Urinary bladder (tissue), 4 donors: ENCODE measurements at places on chromosomes 12 and 14. TPM values are rescaled to one million over a fixed set of nuclear protein-coding genes. Genes with fewer than 3 reads are reported as not detected.

- no peak for DNase-seq
Measured at GRCh38 chr12:18323159-18323558, 61.8 kb downstream of the PIK3C2G start.

- DNase-seq, result no peak
Measured at GRCh38 chr14:44896275-44897040, 65.3 kb downstream of the KLHL28 start.

DNA sequence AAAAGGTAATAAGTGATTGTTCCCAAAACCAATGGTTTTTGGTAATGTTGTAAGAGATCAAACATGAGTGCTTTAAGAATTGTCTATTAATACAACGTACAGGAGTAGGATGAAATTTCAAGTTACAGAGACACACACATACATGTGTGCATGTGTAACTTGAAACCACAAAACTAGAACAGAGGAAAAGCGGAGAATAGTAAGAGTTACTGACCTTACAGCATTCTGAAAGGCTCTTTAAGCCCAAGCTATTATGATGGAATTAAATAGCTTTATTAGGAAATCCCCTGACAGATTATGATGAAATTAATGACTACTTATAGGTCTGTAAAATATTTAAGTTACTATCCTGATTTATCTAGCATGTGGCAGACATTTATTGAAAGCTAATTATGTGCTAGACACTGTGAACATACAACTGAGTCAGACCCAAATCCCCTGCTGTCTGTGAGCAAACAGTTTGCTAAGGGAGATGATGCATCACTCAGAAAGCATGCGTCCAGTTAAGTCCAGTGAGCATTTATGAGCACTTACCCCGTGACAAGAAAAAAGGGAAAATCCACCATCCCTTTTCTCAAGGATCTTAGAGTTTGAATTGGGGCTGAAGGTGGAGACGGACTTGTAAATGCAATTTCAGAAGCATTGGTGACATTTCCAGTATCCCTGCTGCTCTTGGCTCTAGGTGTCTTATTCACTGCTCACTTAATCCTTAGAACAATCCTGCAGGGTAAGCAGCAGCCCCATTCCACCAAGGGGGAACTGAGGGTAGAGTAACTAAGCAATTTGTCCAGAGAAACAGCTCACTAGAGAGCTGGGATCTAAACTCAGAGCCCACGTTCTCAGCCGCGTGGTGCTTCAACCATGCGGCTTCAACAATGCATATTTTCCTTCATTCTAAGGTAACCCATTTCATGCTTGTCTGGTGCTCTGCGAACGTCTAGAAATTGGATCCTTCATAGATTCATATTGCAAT lies 117.4 kb downstream of the EML1 start:
- no peak for DNase-seq

- DNase-seq, result no peak
Measured at GRCh38 chr12:3134126-3134525, 56.9 kb downstream of the TSPAN9 start.

DNA sequence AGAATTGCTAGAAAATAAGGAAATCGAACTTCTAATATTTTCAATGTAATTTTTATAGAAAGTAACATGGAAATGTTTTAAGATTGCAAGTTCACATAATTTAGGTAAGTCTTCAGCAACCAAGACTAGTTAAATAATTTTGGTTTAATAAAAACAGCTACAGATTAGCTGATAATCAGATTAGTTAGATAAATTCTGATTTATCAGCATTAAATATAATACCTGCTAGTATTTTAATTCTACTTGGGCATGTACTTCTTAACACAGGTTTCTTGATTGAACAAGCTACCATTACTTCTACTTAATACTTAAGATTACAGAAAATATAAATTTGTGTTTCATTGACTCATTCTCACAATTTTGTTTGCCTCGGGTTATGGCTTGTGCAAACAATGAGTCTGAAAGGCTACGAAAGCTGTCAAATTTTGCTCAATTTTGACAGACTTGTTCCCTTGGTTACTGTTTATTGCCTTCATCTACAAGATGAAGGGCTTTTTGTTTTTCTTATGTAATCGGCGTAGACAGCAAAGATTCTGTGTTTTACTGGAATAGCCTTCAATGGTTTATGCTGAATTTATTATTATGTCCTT lies 116.1 kb upstream of the NUDT4 start:
- no peak for DNase-seq

DNA sequence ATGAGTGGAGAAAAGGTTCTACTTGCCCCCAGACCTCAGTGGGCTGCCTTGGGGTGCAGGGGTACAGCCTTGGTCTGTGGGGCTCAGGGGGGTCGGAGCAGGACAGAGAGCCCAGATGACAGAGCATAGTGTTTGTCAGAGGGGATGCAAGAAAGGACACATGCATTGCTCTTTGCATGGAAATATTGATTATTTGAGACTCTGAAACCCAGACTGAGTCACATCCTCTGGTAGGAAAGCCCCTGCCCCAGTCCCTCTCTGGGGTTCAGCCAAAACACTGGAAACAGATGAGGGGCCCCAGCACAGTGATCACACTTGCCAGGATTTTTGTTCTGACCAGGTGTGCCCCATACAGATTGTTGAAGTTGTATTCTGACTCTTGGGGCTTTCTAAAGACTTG lies 1094.4 kb downstream of the BCL11B start:
- DNase-seq, result no peak

DNA sequence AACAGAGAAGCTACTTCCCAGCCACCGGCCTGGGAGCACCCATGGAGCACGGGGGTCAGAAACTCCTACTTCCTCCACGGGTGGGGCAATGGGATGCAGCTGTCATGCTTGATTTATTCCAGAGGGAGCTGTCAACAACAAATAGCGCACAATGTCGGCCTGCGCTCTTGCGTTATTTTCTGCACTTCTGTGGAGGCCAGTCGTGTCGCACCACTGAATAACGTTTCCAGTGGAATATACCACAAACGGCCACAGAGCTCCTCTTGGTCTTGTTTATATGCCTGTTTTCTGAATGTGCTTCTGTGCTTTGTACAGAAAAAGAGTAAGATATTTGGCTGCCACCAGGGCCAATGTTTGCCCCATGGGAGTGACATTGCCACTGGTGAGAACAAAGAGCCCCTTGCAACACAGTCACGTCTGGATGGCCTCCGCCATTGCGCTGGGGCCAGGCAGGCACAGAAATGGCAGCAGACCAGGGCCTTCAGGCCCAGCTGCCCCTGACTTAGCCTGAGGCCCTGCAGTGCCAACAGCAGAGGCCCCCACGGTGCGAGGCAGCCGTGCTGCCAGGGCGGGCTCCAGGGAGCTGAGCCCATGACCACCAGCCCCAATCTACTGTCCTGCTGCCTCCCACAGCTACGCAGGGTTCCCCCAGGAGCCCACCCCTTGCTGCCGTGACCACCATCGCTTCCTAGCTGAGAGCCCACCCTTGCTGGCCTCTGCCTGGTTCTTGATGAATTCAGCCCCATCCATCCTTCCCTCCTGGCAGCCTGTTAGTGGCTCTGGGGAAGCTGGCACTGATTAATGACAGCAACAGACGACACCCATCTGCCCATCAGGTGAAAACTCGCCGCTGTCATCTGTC lies 28.9 kb upstream of the TMEM179 start:
- no peak for DNase-seq

GRCh38 chr12:95443459-95443858 lies 30.5 kb upstream of the METAP2 start:
- DNase-seq, result no peak

GRCh38 chr14:54322246-54322645 lies 74.6 kb upstream of the CDKN3 start:
- no peak for DNase-seq

DNA sequence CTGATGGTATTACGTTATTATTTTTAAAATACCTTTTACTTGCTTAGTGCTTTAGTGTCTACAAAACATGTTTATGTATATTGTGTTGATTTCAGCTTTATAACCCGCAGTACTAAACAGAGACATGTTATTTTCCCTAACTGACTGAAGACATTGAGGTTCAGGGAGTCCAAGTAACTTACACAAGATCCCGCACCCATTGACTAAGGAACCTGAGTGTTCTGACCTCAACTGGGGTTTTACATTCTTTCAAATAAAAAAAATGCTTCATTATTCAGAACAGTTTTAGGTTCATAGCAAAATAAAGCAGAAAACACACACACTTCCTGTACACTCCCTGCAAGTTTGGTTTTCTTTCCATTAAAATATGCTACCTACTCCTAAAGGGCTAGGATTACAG lies 60.4 kb upstream of the METAP2 start:
- DNase-seq, result no peak

GRCh38 chr14:65560340-65561027 lies 148.0 kb downstream of the FUT8 start:
- DNase-seq, result no peak

DNA sequence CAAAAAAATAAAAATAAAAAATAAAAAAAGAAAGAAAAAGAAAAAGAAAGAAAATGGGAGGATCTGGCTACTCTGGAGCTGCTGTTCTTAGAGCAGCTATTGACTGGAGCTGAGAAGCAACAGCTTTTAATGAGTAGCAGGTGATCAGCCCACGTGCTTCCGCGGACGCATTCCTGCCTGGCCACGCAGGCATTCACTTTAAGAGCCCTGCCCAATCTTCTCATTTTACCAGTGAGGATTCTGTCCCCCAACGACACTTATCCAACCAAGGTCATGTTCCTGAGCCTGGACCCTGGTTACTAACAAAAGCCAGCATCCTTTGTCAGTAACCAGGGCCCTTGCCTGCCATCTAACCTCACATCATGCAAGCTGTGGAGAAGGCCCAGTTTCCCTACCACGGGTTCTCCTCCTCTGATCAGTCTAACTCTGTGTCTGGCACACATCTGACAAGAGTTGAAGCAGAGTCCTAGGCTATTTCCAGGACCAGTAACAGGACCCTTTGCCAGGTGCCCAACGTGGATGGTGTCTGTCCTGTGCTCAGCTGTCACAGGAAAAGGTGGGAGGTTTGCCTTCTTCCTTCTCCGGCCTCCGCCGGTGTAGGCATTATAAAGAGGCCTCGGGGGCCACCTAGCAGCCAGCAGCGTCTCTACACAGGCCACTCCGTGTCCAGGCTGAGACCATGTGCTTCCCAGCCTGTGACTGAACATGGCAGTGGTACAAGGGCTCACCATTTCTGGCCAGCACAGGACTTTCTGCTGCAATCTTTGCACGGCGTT lies 60.9 kb upstream of the GPATCH2L start:
- no peak for DNase-seq

- DNase-seq, result no peak
Measured at GRCh38 chr12:130117233-130117632, 45.0 kb upstream of the FZD10 start.

GRCh38 chr14:98325761-98326160 lies 946.2 kb downstream of the BCL11B start:
- DNase-seq, result no peak

GRCh38 chr12:94777936-94778335 lies 127.6 kb upstream of the TMCC3 start:
- DNase-seq, result no peak

DNA sequence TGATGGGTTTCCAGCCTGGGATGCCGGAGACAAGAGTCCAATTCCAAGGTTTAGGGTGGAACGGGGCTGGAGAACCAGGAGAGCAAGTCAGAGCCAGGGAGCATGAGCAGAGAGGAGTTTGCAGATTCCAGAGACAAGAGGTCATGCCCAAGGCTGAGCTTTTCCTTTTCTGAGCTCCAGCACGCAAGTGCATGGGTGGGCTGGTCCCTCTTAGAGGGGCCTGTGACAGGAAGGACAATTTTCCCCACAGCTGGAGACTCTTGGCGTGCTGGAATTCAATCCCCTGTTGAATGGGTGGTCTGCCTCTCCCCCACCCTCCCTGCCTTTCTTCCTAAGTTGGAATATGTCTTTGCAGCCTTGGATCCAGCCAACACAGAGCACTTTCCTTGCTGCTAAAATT lies 431.9 kb downstream of the BCL11B start:
- no peak for DNase-seq

DNA sequence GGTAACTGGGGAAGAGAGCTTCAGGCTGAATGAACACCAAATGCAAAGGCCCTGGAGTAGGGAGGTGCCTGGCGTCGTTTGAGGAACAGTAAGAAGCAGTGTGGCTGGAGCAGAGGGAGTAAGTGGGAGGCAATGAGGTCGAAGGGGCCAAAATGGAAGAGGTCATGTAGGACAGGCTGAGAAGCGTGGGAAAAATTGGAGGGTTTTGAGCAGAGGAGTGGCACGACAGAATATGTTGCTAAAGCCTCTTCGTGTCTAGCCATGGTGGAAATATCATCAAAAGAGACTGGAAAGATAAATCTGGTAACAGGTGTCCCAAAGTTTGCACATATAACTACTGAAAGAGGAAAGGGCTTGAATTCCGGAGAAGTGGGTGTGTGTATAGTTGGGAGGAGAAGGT lies 1.9 kb downstream of the TRIM9 start:
- DNase-seq, result no peak

- DNase-seq, result no peak
Measured at GRCh38 chr12:62434494-62435302, 31.9 kb upstream of the MON2 start.

DNA sequence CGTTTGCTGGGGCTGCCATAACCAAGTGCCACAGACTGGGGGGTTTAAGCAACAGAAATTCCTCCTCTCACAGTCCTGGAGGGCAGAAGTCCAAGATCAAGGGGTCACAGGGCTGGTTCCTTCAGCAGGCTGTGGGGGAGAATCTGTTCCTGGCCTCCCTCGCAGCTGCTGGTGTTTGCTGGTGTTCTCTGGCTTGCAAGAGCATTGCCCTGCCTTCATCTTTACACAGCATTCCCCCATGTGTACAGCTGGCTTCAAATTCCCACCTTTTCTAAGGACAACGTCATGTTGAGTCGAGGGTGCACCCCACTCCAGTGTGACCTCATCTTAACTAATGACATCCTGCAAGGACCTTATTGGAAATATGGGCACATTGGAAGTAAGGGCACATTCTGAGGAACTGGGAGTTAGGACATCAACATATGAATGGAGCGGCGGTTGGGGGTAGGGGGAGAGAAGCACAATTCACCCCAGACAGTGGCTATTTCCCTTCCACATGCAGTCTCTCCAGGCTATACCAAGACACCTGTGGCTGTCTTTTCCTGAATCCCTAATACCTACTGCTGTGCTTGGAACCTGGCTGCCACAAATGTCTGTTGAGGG lies 123.6 kb downstream of the FOXN3 start:
- no peak for DNase-seq

GRCh38 chr12:121766290-121767039 lies 27.0 kb downstream of the RHOF start:
- no peak for DNase-seq

GRCh38 chr12:24297516-24297915 lies 348.0 kb upstream of the SOX5 start:
- no peak for DNase-seq

The SCN8A gene
- total RNA-seq, result 2.6 TPM

The TEX52 gene
- not detected for total RNA-seq

The CAPZA3 gene
- not detected for total RNA-seq

The TGM1 gene
- 1.2 TPM for total RNA-seq

The SPATS2 gene
- total RNA-seq, result 52.8 TPM

The ZNF839 gene
- total RNA-seq, result 10.6 TPM

The BEGAIN gene
- total RNA-seq, result 3.1 TPM

The LMNTD1 gene
- total RNA-seq, result 2.3 TPM

The MIP gene
- not detected for total RNA-seq

The PPM1H gene
- 6.5 TPM for total RNA-seq

The SDR9C7 gene
- total RNA-seq, result not detected

The LGALS3 gene
- total RNA-seq, result 81.3 TPM
